ENCODE measurements at places on chromosomes 7 and 10.

DNA sequence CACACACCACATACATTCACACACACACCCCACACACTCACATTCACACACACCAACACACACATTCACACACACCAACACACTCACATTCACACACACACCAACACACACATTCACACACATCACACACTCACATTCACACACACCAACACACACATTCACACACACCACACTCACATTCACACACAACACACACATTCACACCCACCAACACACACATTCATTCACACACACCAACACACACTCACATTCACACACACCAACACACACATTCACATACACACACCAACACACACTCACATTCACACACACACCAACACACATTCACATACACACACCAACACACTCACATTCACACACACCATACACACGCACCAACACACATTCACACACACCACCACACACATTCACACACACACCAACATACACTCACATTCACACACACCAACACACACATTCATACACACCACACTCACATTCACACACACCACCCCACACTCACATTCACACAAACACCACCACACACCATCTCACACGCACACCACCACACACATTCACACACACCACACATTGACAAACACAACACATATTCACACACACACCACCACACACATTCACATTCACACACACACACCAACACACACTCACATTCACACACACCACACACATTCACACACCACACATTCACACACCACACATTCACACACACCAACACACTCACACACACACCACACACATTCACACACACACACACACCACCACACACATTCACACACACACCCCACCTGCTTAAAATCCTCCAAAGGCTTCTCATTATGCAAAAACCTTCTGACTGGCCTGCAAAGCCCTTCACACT is 9.0 kb downstream of the TAS2R40 start:
- no peak for DNase-seq

GRCh38 chr7:2402687-2403013 is 761 bp upstream of the CHST12 start:
- no peak for DNase-seq

- DNase-seq: no peak
Measured at GRCh38 chr10:28903063-28903462, 225.7 kb downstream of the BAMBI start.

- no peak for DNase-seq
Measured at GRCh38 chr10:117135026-117135372, 3.1 kb downstream of the VAX1 start.

- DNase-seq: no peak
Measured at GRCh38 chr10:15718694-15719048, 1.1 kb downstream of the ITGA8 start.

All from HS-5 (cell line).